H1 (cell line): ENCODE measurements at places on chromosomes 4 and X. TPM values are rescaled to one million over a fixed set of nuclear protein-coding genes. Genes with fewer than 3 reads are reported as not detected.

DNA sequence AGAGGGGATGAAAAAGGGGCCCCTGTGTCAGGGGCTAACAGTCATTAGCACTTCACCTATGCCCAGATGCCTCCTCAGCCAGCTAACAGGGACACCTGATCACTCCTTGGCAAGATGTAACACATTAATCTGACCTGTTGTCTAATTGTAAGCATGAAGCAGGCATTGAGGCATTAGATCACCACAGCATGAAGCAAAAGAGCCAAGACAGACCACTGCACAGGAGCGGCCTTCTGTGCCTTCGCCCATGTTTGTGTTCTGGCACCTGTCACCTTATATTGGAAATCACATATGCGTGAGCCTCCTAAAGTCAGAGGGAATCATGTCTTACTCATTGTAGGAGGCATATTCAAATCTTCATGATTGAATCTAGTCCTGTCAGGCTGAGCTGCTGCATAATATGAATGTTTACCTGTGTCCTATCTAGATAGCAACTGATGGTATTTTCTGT lies 48.4 kb downstream of the PTTG2 start:
- DNase-seq: no peak

TMEM255A gene
- 0.23 and 0.73 TPM in 2 replicates for total RNA-seq

UCP1 gene
- 0.20 and 0.29 TPM in 2 replicates for total RNA-seq

WNK3 gene
- total RNA-seq: 37.1 and 37.5 TPM in 2 replicates

DNA sequence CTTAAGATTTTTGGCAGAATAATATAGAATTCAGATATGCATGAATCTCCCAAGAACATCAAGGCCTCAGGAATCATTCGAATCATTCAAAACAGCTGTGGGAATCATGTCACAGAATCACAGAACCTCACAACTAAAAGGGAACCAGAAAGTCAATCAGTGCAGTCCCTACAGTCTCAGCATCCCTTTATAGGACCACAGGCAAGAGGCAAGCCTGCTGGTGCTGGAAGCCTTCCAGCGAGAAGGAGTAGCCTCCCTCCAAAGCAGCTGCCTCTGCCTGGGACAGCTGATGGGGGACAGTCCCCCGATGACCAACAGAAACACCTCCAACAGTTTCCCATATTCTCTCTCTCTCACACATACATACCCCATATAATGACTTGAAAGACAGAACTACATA lies 20.7 kb downstream of the QDPR start:
- no peak for DNase-seq

DNA sequence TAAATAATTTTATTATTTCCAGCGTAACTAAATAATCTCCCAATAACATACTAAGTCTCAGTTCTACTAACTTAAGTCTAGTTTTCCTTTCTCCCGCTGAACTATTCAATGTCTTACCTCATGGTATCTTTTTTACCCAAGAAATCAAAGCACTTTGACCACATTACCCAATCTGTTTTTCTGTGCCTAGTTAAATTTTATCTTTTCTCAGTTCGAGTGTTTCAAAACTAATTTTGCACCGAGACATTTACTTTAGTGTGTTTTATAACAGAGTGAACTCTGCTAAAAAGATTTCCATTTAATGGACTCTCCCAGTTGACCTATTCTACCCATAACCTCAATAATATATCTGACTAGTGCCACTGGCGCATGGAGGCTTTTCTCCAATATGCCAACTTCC lies 67.6 kb upstream of the IRF2 start:
- no peak for DNase-seq

LRCH2 gene
- total RNA-seq: 5.0 and 5.5 TPM in 2 replicates

DNA sequence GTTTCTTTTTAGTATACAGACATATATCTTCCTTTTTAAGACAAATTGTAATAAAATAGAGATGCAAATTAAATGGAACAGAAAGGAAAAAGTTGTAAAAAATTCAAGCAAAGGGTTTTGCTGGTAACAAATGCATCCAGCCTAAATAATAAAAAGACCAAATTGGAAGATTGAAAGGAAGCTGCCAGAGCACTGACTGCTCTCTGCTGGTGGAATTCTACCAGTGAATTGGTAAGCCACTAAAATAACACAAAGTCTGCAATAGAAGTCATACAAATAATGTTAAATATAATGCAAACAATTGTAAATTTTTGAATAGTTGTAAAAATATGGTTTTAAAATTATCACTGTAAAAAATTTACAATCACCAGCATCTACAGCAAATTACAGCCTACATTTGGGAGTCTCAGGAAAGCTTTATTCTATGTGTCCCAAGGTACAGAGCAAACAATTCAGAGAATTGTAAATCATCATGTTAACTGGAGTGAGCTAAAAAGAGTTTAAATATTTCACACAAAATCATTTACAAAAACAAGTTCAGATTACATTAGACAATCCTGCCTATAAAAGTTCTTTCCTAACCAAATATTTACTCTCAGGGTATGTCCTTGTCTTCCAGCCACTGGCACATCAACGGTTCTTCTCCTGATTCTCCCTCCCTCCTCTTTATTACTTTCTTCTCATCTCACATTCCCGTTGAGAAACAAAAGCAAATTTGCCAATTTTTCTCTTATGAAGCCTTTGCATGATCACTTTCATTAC lies 1322.5 kb downstream of the PCDH7 start:
- no peak for DNase-seq

DNA sequence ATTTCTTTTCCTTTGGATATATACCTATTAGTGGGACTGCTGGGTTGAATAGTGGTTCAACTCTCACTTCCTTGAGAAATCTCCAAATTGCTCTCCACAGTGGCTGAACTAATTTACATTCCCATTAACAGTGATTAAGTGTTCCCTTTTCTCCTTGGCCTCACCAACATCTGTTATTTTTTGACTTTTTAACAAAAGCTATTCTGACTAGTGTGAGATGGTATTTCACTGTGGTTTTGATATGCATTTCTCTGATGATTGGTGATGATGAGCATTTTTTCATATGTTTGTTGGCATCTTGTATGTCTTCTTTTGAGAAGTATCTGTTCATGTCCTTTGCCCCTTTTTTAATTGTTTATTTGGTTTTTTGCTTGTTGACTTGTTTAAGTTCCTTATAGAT lies 413.0 kb downstream of the MAPK10 start:
- no peak for DNase-seq

DNA sequence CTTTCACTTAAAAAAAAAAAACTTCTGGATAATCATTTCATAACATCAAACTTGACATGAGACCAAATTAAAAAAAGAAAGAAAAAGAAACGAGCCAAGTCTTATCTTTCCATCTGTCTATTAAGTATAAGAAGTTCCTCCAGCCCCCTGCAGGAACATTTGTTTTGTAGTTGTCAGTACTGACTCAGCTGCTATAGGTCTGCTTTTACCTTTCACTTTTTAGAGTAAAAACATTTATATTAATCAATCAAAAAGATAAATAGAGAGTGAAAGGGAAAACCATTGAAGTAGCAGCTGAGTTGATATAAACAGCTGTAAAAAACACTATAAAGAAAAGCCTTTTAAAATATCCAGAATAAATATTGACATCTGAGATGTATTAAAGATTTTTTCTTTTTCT lies 46.1 kb downstream of the CCDC158 start:
- no peak for DNase-seq

HTR2C gene
- 1.5 and 2.0 TPM in 2 replicates for total RNA-seq

DNA sequence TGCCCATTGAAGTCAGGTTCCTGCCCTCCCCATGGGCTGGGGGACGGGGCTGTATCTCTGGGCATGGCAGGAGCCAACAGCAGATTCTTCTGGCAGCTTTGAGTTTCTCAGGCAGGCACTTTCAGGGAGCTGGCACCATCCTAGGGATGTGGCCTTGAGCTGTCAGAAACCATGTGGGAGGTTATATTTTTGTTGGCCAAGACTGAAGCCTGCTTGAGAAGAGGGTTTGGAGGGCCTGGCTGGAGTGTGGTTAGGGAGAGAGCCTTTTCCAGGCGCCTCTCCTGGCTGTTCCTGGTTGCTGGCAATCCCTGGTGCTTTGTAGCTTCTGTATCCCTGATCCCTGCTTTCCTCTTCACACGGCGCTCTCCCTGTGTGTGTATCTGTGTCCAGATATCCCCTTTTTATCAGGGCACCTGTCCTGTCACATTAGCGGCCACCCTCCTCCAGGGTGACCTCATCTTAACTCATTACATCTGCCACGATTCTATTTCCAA lies 30.6 kb upstream of the SORCS2 start:
- no peak for DNase-seq

GRCh38 chrX:137562096-137562495 lies 3.8 kb upstream of the ZIC3 start:
- DNase-seq: no peak

SSX2 gene
- total RNA-seq: not detected in 2 replicates

DNA sequence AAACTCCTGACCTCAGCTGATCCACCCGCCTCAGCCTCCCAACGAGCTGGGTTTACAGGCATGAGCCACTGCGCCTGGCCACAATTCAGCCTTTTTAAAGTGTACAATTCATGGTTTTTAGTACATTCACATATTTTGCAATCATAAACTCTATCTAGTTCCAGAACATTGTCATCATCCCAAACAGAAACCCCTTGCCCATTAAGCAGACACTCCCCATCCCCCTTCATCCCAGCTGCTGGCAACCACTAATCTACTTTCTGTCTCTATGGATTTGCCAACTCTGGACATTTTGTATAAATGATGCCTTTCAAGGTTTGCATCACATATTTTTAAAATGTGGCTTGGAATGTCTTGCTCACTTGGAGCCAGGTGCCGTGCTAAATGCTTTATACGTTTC lies 4.5 kb downstream of the CD99L2 start:
- DNase-seq: no peak

DNA sequence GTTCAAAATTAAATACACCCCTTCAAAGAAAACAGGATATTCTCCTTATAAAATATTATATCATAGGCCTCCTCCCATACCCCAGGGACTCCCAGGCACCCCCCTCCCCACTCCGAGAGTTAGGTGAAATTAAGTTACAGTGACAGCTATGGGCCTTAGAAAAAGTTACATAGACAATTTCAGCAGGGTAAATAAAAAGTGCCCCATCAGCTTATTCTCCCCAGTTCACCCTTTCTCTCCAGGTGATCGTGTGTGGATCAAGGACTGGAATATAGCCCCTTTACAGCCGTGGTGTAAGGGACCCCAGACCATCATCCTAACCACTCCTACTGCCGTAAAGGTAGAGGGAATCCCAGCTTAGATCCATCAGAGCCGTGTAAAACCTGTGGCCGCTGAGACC lies 147.6 kb upstream of the FGF16 start:
- no peak for DNase-seq

- no peak for DNase-seq
These were observed 278.3 kb downstream of the CHIC1 start for GRCh38 chrX:73841337-73841736.

DNA sequence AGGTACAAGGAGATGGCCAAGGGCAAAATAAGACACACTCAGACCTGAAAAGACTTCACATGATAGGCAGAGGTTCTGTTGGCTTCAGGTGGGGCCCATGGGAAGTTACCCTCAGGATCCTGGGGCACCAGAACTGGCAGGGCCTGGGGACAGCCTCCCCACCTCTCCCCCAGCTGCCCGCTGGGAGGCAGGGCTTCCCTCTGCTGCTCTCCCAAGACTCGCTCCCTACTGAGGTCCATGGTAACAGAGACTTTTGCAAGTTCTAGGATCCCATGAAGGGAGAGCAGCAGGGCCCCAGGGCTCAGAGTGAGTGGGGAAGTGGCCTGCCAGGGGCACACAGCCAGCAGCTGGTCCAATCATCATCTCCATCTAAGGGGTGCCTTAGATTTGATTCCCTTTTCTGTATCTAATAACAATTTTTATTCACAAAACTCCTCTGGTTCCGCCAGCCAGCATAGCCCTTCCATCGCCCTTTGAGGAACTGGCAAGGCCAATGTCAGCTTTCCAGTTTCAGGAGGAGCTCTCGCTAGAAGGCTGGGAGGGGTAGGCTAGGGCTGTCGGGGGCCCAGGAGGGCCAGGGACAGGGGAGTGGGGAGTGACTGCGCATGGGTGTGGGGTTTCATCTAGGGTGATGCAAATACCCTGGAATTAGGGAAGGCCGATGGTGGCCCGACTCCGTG lies 78.2 kb downstream of the SLC2A9 start:
- DNase-seq: peak; percentile 26

DNA sequence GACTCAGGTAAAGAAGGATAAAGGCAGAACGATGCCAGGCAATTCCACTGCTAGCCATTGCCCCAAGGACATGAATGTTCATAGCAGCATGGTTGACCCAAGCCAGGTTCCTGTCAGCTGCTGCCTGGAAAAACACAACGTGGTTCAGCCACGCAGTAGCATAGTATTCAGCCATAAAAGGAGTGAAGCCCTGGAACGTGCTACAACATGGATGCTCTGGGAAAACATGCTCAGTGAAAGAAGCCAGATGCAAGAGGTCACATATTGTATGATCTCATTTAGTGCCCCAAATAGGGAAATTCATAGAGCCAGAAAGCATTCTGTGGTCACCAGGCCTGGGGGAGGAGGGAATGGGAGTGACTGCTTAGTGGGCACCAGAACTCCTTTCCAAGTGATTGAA lies 129.8 kb downstream of the GPR143 start:
- DNase-seq: no peak

KCND1 gene
- total RNA-seq: 4.8 and 6.8 TPM in 2 replicates

DNA sequence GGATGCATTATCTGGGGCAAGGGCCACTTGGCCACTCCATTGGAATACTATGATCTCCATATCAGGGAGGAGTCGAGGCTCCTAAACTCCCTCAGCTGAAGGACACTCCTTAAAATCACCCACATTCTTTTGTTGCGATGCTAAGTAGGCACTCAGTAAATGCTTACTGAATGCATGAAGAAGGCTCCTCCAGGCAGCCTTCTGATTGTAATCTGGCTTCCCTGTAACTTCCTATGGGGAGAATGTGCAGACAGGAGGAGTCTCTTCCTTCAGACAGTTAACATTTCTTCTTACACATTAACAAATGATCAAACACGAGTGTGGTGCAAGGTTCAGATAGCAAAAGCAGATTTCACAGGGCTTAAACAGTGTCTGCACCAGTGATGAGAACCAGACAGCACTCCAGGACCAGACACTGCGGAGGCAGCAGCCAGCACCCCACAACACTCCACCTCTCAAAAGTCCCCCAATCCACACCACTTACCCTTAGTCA lies 21.4 kb upstream of the USO1 start:
- DNase-seq: peak; percentile 41

DNA sequence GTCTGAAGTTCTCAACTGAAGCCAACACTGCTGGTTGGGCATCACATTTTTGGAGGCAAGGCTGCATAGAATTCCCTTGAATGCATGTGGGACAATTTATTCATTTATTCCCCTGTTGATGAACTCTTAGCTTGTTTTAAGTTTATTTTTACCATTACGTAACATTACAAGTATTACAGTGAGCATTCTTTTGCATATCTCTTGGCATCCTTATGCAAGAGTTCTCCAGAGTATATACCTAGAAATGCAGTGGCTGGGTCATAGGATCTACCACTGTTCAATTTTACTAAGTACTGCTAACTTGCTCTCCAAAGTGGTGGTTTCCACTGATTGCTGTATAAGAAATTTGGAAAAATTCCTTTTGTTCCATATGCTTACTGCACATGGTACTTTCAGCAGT lies 66.5 kb downstream of the UCHL1 start:
- no peak for DNase-seq
